Stimulated activated CD8-positive, alpha-beta memory T cell treated with anti-CD3 and anti-CD28 coated beads, Interleukin-4, amount 100 ng/mL, for 4 hours (primary cell): ENCODE measurements at places on chromosomes 7 and 10.

DNA sequence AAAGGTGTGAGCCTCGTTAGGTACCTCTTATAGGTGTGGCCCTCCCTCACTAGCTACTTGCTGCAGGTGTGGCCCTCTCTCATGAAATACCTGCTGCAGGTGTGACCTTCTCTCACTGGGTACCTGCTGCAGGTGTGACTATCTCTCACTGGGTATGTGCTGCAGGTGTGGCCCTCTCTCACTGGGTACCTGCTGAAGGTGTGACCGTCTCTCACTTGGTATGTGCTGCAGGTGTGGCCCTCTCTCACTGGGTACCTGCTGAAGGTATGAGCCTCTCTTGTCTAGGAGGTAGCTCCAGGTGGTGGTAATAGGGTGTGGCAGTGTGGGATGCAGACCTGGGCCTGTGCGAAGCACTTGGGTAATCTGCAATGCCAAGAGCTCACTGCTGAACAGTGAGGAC, 170.7 kb upstream of the PLPP4 start:
- no peak for DNase-seq

- no peak for DNase-seq
Measured at GRCh38 chr7:20779041-20779440, 7.6 kb downstream of the SP8 start.

DNA sequence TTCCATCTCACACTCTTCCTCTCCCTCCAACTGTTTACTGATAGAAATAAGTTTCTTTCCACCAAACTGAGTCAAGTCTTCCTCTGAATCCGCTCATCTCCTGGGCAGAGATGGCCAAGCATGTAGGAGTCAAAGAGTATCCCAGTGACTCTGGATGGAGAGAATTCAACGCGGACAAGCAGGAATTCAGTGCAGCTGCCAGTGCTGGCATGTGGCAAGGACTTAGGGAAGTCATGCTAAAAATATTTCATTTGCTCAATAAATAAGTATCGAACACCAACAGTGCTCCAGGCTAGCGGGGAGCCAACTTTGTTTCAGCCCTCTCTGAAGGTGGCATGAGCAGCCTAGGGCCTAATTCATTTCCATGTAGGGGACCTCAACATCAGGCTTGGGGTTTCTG, 351.6 kb upstream of the ZMIZ1 start:
- DNase-seq, result no peak

- DNase-seq, result no peak
Measured at GRCh38 chr7:17487343-17487742, 188.9 kb downstream of the AHR start.

GRCh38 chr7:84039432-84039831, 155.2 kb downstream of the SEMA3A start:
- DNase-seq, result no peak

DNA sequence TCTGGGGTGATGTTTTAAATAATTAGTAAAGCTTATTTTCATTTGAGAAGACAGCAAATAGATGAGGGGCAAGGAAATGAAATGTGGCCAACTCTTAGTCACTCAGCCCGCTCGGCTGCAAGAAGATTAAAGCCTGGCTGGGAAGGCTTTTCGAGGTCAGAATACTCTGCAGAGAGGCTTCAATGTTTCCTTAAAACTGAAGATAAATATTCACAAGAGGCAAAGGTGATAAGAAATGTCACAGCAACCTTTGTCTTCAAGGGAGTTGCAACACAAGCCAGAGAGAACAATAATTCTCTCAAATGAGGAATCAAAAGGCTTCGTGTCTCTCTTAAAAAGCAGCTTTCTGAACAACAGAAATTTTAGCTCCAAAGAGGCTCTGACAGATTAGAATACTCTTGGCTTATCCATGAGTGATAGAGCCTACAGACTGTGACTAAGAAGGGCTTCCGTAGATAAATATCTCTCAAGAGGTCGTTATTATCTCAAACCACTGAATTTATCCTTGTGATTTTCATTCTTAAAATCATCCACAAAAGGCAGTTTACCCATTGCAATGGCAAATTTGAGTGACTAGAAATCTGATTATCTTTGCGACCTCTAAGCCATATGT, 92.5 kb downstream of the KLF6 start:
- no peak for DNase-seq

- DNase-seq, result no peak
Measured at GRCh38 chr7:77531038-77531437, 6.1 kb upstream of the PTPN12 start.

DNA sequence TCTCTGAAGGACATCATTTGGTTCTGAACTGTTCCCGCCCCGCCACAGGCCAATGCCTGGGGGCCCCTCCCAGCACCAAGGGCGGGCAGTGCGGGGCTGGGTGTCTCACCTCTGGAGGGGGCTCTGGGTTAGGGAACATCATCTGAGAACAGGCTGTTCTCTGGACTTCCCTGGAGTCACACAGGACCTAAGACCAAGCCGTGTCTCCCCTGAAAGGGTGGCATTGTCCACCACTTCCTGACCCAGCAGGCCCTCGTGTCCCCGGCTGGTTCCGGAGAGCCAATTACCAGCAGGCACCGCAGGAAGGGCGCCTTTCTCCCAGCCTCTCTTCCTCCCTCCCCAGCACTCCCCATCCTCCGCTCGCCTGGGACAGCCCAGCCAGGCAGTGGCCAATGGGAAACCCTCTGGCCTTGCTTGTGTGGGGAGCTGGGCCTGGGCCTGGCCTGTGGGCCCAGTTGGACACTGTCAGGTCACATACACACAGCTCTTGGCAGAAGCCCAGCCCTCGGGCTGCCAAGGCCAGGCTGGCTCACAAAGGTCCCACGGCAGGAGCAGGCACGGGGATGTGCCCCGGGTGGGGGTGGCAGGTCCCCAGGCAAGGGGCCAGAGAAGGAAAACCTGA, 119.5 kb downstream of the SPDYE5 start:
- DNase-seq, result no peak

- DNase-seq, result no peak
Measured at GRCh38 chr7:69732203-69732602, 133.9 kb downstream of the AUTS2 start.

- DNase-seq, result no peak
Measured at GRCh38 chr10:119521443-119522204, 20.9 kb downstream of the RGS10 start.

- no peak for DNase-seq
Measured at GRCh38 chr7:10998996-10999757, 25.5 kb downstream of the PHF14 start.

DNA sequence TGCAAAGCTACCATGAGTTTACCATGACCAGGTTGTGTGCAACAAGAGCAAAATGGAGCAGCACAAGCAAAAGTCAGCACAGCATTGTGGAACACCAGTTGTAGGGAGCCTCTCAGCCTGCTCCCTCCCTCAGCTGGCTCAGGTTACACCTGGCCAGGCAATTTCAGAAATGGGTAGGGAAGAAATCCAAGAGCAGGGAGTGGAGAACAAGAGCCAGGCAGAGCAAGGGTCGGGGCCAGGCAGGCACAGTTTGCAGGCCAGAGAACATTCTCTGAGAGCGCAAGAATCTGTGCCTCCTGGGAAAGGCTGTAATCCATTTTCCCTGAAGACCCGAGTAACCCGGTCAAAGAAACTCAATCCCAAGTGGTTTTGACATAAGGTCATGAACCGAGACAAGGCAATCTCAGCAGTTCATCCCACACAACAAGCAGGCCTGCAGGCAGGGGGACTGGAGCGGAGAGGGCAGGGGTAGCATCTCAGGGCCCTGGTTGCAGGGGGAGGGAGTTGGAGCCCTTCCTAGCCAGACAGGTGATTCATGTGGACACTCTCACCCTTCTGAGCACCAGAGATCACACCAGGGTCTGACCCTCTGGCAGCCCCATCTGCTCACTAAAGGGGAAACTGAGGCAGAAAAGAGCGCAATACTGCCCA, 258.4 kb downstream of the PLXNA4 start:
- no peak for DNase-seq

DNA sequence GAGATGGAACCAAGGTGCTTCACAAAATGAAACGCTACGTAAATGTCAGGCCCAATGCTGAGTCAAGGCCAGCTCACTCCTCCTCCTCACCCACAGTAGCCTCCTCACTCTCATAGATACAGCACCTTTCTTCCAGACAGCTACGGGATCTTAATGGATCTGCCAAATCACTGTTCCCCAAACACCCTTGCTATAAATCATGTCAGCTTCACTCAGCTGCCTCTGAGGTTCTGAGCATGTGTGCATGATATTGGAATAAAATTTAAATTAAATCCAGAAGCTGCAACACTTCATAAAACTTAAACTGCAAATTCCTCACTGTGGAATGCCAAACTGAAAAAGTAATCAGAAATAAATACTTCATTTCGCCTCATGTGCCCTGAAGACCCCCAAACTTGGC, 14.7 kb upstream of the CPXM2 start:
- no peak for DNase-seq

- DNase-seq, result no peak
Measured at GRCh38 chr7:69110450-69111050, 487.7 kb upstream of the AUTS2 start.

- DNase-seq, result no peak
Measured at GRCh38 chr7:121303422-121304101, 25.2 kb upstream of the WNT16 start.

GRCh38 chr10:125023255-125023654, 81.3 kb downstream of the ZRANB1 start:
- no peak for DNase-seq

DNA sequence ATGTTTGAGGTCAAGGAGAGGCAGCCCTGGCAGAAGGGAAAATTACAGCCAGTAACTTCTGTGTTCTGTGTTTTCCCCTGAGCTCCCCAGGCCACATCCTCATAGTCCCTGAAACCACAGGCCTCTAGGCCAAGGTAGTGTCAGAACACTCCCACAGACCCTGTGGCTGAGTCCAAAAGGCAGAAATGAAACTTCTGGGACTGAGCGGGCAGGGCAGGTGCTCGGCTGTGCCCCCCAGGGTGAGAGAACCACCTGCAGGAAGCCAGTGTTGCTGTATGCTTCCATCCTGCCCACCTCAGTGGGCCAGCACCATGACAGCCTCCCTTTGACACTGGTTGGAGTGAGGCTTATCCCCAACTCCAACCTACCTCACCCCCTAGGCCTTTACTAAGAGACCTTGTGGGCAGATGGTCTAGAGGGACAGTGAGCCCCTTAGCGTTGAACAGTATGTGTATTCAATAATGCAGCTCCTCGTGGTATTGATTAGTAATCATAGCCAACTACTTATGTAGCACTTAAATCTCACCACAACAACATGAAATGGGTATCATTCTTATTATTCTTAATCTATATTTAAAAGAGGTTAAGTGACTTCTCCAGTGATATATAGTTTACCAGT, 30.3 kb downstream of the PIK3CG start:
- DNase-seq, result no peak

DNA sequence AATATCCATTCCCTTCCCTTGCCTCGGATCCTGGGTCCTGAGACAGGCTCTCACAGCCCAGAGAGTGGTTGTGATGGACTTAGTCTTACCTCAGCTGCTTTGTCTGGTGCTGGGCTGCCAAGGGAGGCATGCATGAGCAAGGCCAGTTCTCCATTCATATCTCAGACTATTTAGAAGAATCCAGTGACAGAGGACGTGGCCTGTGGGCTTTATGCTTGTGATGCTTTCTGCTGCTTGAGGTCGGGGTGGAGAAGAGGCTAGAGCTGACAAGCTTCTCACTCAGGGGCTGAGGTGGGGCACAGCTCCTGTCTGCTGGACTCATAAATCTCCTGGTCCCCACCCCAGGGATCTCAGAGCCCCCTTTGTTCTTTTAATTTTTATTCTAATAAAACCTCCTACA, 66.8 kb downstream of the DNAJC12 start:
- no peak for DNase-seq

- DNase-seq, result no peak
Measured at GRCh38 chr7:47196106-47196645, 385.7 kb downstream of the TNS3 start.

DNA sequence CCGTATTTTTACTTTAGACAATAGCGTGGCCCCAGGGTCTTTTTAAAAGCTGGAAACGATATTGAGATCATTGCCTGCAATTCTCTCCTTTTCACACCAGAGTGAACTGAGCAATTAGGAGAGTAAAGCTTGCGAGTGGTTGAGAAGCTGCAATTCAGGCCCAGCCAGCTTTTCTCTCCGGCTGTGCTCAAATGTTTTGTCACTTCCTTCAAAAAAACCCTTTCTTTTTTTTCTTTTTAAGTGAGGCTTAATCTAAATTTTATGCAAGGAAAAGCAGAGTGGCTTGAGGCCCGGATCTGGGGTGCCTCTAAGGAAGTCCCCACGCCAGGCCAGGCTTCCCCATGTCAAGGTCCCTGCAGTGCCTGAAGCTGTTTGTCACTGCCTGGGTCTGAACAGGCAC, 433.9 kb downstream of the GLRX3 start:
- DNase-seq, result no peak

GRCh38 chr10:131770946-131771633, 129.7 kb upstream of the PPP2R2D start:
- DNase-seq, result no peak

GRCh38 chr10:33945051-33945450, 610.6 kb upstream of the NRP1 start:
- DNase-seq, result no peak
